Natural killer cell treated with Interleukin-12 subunit alpha and Interleukin-12 subunit beta and Interleukin-15 and Interleukin-18, amount 100 ng/mL, for 72 hours (primary cell): ENCODE measurements at places on chromosomes 6 and 20.

- DNase-seq, result no peak
These were observed 129.0 kb upstream of the BMP5 start for GRCh38 chr6:56004426-56004825.

DNA sequence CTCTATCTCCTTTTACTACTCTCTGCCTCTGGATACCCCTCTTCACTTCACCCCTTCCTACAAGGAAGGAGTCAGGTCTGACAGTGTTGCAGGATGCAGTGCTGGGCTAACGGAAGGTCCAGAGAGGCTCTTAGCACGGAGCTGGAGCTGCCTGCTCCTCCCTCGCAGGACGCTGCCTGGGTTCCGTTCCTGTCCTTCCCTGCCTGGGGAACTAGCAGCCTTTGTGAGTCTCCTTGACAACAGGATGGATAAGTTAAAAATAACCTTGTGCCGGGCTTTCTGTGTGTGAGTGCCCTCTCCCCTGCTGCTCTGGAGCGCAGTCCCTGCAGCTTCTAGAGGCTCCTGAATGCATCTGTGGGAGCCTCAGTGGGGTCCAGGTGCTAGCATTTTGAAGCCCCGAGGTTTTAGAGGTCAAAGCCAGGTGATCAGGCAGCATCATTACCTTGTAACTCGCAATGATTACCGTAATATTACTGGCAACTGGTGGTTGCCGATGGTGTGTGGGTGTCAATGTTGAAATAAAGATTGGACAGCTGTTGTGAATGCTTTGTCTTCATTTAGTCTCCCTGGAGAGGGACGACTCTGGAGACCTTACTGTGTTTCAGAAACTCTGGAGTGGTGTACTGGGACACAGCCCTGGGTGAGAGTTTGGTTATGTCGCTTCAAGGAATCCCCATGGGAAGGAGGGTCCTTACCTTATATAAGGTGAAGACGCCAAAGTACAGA lies 44.4 kb downstream of the CDS2 start:
- no peak for DNase-seq

DNA sequence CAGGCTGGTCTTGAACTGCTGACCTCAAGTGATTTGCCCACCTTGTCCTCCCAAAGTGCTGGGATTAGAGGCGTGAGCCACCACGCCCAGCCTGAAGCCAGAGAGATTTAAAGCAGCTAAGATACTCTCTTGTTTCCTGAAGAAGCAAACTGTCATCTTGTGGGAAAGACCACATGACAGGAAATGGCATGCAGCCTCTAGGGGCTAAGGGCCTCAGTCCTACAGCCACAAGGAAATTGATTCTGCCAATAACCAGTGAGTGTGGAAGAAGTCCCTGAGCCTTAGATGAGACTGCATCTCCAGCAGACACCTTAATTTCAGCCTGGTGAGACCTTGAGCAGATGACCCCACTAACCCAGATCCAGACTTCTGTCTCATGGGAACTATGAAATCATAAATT lies 40.9 kb downstream of the KIZ start:
- DNase-seq, result no peak

GRCh38 chr6:151566557-151566956 lies 72.7 kb downstream of the CCDC170 start:
- DNase-seq, result no peak
